ENCODE measurements at places on chromosomes 1 and 21.

GRCh38 chr1:89529196-89529595 lies 4.6 kb downstream of the LRRC8B start:
- DNase-seq, result no peak

DNA sequence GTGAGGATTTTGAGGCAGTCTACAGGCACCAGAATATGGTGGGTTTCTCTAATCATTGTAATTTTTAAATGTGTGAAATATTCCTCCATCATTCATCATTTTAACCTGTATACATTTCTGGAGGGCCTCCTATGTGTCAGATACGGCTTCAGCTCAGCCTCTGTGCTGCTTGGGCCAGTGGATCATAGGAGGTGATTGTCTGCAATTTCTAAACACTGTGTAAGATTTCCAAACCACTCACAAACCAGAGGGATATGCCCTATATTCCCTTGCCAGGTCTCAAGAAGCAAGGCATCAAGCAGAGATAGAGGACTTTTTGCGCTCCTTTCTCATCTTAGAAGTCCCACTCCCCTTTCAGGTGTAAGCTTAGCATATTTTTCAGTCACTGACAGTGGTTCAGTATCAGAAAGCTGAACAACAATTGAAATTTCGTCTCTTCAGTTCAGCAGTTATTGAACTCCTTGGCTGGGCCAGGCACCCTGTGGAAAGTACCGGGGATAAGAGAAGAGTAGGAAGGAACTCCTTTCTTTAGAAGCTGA lies 190.9 kb downstream of the NFIA start:
- no peak for DNase-seq

DNA sequence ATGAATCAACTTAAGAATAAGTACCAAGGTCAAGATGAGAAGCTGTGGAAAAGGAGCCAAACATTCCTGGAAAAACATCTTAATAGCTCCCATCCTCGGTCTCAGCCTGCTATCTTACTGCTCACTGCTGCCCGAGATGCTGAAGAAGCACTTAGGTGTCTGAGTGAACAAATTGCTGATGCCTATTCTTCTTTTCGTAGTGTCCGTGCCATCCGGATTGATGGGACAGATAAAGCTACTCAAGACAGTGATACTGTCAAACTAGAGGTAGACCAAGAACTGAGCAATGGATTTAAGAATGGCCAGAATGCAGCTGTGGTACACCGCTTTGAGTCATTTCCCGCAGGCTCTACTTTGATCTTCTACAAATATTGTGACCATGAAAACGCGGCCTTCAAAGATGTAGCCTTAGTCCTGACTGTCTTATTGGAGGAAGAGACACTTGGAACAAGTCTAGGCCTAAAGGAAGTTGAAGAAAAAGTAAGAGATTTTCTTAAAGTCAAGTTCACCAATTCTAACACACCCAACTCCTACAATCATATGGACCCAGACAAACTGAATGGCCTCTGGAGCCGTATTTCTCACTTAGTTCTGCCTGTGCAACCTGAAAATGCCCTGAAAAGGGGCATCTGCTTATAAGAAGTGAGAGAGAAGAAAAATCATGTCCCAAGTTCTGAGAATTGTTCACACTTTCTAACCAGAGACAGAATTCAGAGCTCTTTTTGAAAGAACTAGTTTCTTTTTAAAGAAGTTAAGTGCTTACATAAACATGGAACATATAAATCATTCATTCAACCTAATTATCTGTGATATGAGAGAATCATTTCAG lies 35.7 kb downstream of the TOR1AIP1 start:
- no peak for DNase-seq

GRCh38 chr1:37892151-37893047 lies 33.0 kb upstream of the MTF1 start:
- DNase-seq, result no peak

GRCh38 chr1:30636621-30637020 lies 86.8 kb downstream of the MATN1 start:
- no peak for DNase-seq

GRCh38 chr1:96384611-96385010 lies 337.0 kb upstream of the PTBP2 start:
- DNase-seq, result no peak

GRCh38 chr1:10267319-10267718 lies 56.9 kb downstream of the KIF1B start:
- DNase-seq, result no peak

GRCh38 chr21:26238646-26239045 lies 68.1 kb upstream of the APP start:
- DNase-seq, result no peak

GRCh38 chr1:224629965-224630364 lies 13.8 kb downstream of the CNIH3 start:
- DNase-seq, result no peak

- no peak for DNase-seq
These were observed 70.9 kb upstream of the ACOT11 start for GRCh38 chr1:54477153-54477561.

- DNase-seq, result no peak
These were observed 35.8 kb downstream of the PGBD5 start for GRCh38 chr1:230390371-230390770.

- DNase-seq, result no peak
These were observed 178.7 kb downstream of the MRPL39 start for GRCh38 chr21:25428537-25428936.

DNA sequence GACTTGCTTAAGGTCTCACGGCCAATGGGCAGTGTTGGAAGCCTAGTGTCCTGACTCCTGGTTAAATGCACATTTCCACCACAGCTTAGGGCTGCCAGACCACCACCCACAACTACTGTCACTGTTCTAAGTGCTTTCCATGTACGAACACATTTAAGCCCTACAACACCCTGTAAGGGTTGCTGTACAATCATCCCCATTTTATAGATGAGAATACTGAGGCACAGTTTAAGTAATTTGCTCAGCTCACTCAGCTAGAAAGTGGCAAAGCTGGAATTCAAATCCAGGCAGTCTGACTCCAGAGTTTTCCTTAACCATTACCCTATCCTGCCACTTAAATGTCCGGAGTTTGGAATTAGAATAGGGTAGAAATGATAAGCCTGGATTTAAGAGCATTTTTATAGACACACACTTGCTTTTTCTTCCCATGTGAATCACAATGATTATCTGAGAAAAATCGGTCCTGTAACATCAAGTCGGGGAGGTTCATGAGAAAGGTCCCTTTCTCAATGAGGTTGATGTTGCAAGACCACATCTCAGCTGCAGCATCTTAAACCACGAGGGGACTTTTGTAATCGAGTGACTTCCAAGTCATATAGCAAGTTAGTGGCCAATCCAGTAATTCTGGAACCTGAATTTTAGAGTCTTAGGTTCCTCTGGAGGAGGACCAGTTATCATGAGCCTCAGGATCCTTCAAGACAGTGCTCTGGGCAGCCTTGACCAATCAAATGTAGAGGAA lies 8.6 kb downstream of the E2F2 start:
- no peak for DNase-seq

DNA sequence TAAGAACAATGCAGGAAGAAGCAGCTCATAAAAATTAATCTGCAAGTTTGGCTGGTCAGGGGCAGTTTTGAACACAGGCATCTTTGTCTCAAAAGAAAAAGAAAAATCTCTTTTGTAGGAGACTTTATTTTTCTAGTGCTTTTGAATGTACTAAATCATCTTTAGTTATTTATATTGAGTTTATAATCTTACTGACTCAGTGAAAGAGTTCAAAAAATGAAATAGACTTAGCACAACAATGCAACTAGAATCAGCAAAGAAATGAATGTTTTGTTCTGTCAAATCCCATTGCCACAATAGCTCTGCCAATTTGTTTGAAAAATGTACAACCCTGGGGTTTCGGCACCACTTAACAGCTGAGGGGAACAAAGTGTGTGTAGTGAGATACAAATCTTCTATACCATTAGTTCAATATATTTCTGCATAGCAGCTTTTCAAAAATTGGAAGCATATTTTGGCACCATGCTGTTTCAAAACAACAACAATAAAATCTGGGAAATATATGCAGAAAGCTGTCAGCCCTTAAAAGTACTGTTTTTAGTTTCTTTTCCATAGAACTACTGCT lies 1969.1 kb downstream of the MRPL39 start:
- no peak for DNase-seq

GRCh38 chr21:32909393-32909792 lies 116.3 kb upstream of the OLIG2 start:
- no peak for DNase-seq

DNA sequence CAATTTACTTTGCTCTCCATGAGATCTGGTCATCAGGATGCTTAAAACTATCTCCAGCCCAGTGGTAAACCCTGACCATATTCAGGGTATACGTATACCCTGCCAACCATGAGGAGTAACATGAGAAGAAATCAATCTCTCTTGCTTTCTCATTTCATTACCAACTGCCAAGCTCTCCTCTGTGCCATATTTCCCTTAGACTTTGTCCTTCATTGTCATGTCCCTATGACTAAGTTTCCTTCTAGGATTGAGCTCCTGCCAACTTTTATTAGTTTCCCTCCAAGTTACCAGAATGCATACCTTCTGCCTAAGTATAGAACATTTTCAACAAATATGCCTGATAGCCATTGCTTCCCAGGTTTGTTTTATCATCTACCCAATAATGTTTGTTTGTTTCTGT lies 1113.9 kb upstream of the B3GALT2 start:
- DNase-seq, result no peak

DNA sequence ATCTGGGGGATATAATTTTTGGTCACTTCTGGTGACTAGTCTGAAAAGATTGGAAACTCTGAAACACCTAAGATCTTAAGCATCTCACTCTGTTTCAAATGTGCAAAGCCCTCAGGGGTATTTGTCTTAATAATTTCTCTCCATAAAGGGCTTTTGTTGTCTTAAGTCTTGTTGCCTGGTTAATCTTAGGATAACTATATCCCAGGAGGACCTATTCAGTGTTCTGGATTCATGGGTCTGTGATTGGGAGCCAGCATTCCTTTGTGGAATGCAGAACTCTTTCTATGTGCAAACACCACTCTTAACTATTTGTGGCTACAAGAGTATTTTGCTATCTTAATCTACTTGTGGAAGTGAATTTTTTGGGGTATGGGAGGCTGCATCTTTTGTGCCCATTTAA lies 1573.0 kb upstream of the PRMT6 start:
- DNase-seq, result no peak

DNA sequence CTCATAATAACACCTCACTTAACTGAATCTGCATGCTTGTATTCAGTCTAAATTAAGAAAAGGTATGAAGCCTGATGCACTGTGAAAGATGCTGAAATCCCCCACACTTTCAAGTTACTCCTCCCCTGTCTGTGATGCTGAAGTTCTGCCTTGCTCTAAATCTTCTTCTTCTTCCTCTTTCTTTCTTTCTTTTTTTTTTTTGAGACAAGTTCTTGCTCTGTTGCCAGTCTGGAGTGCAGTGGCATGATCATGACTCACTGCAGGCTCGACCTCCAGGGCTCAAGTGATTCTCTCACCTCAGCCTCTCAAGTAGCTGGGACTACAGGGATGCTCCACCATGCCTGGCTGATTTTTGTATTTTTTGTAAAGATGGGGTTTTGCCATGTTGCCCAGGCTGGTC lies 231.0 kb upstream of the B3GALT2 start:
- no peak for DNase-seq
